ENCODE measurements at places on chromosomes 5 and 9.

GRCh38 chr5:56329652-56330051, 96.5 kb upstream of the ANKRD55 start:
- no peak for DNase-seq

DNA sequence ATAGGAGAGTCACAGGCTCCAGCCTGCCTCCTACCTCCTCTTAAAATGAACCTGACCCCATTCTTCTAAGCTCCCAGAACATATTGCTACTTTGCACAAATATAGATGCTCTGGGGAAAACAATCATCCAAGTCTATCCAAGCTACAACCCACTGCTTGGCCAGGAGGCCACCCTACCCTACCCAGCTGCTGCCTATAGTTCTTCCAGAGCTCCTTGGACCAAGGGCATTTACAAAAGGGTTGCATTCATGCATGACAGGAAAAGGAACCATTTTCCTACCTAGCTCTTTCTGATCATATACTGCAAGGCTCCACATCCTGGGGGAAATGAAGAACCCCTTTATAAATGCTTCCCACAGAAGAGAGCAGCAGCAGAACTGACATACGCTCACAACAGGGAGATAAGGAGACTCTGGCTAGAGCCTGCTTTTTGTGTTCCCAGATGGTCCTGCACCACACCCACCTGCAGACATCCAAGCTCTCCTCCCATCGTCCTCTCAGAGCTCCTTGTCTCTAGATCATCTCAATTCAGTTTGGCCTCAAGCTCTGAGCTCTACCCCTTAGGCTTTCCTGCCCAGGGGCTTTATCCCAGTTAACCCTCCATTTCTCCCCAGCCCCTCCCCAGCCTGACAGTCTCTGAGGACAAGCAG, 185.5 kb downstream of the SPOCK1 start:
- no peak for DNase-seq

- DNase-seq: no peak
Observed at GRCh38 chr5:77920359-77921058, 144.4 kb upstream of the TBCA start.

GRCh38 chr5:127793879-127794278, 90.7 kb downstream of the CCDC192 start:
- no peak for DNase-seq

GRCh38 chr5:29889051-29889450, 1304.4 kb upstream of the CDH6 start:
- no peak for DNase-seq

- DNase-seq: no peak
Observed at GRCh38 chr9:85533538-85533937, 208.2 kb downstream of the AGTPBP1 start.

DNA sequence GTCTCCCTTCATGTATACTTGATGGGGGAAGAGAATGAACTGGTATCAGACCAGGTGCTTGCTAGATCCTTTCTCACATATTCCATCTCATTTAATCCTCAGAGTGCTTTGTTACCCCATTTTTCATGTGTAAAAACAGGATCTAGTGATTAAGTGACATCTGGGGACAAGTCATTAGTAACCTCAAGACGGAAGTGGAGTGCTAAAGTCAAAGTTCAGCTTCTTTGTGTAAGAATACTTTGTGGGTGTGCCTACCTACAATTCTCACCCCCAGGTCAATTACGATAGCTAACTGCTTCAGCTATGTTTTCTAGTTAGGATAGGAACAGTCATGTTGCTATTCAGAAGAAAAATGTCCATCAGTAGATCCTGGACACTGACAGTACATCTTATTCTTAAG, 3.1 kb upstream of the FAM120AOS start:
- DNase-seq: no peak

DNA sequence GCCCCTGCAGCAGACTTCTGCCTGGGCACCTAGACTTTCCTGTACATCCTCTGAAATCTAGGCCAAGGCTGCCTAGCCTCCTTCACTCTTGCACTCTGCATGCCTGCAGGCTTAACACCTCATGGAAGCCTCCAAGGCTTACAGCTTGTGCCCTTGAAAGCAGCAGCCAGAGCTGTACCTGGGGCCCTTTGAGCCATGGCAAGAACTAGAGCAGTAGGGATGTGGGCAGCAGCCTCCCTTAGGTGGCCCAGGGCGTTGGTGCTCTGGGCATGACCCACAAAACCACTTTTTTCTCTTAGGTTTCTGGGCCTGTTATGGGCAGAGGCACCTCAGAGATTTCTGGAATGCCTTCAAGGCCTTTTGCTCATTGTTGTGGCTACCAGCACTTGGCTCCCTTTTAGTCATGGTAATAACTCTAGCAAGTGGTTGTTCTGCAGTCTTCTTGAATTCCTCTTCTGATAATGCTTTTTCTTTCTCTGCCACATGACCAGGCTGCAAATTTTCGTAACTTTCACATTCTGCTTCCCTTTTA, 606.2 kb downstream of the TLE4 start:
- no peak for DNase-seq

GRCh38 chr9:4494806-4495205, 4.5 kb downstream of the SLC1A1 start:
- no peak for DNase-seq

DNA sequence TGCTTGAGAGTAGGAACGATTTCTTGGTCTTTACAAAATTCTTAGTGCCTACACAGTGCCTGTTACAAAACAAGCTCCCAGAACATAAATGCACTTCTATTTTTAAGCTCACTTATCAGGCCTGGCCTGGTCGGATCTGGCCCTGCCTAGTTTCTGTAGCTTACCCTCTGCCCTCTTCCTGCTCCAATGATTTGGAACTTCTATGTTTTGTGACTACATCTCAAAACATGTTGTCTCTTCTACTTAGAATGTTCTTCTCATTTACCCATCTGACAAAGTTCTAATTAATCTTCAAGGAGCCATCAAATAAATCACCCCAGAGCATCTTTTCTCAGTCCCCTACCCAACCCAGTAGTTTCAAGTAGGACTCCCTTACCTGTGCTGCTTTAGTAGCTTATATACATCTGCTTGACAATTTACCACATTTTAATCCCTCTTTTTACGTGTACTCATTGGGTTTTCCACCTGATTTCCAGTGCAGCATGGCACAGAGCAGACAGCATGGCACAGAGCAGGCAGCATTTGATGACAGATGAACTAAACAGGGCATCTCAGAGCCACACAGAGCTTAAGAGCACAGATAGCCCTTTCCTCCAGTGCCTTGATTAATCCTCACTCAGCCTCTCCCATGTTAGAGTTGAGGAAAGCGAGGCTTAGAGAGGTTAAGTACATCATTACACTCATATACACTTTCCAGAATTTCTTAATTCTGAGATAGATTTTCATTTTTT, 171.9 kb downstream of the MAPKAP1 start:
- DNase-seq: no peak

DNA sequence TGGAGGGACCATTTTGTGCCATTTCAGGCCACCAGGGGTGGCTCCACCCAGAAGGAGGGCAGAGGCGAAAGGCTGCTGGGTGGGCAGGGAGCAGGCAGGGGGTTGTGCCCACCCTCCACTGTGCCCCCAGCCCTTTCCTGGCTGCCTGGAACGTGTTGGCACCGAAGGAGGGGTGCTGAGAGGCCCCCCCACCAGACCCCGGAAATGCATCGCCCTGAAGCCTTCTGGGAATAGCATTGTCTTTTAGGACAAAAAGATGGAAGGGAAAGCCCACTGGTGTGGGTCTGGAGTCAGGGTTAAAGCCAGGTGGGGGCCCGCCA, 5.1 kb downstream of the NOXA1 start:
- no peak for DNase-seq

GRCh38 chr9:136567651-136568287, 21.9 kb upstream of the NOTCH1 start:
- no peak for DNase-seq

GRCh38 chr5:180080486-180081280, 9.1 kb upstream of the RNF130 start:
- DNase-seq: no peak

DNA sequence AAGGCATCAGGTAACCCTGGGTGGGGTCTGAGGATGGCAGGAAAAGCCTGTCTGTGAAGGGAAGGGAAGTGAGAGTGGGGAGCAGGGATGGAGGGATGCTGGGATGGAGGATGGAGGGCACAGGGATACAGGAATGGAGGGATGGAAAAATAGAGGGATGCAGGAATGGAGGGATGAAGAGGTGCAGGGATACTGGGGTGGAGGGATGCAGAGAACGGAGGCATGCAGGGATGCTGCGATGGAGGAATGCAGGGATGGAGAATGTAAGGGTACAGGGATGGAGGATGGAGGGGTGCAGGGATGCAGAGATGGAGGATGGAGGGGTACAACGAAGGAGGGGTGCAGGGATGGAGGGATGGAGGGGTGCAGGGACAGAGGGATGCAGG, 9.1 kb downstream of the PTGES2 start:
- DNase-seq: no peak

DNA sequence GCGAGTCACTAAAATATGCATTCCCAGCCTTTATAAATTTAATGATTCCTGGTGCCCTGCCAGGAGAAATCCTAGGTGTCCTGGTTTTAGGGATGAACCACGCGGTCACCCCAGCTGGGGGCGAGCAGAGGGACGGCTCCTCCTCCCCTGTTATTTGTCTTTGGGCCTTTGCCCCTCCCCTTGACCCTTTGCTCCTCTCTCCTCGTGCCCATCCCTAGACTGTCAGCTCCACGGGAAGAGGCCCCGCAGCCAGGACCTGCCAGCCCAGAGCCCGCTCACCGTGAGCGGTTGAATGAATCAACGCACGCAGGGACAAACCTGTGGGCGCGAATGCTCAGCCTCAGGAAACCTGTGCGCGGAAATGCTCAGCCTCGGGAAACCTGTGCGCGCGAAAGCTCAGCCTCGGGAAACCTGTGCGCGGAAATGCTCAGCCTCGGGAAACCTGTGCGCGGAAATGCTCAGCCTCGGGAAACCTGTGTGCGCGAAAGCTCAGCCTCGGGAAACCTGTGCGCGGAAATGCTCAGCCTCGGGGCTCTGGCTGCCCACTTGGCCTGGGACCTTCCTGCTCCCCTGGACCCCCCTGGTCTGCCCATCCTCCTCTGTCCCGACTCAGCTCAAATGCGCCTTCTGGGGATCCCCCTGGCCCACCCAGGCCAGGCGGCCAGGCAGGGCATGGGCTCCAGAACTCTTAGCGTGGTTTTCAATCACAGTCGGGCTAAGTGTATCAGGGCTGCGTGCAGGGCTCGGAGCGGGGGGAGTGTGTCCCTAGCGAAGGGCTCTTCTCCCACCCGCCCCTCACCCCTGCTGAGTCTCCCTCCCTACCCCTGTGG, 140.5 kb upstream of the COL5A1 start:
- no peak for DNase-seq

DNA sequence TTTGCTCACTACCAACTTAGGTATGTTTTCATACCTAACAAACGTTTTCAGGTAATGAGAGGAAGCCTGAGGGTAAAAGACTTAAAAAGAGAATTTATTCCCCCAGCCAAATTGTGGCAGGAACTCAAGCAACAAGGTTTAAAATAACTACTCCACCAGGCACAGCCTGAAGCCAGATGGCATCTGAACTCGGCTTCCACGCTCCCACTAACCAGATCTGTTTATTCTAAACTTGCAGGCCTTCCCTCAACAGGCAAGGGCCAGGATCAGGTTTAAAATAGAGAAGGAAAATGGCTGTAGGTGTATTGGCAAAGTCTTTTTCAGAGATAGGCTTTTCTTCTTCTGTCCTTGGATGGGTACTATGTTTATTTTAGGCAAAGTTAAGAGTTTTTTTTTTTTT, 89.4 kb downstream of the OTULIN start:
- DNase-seq: no peak

DNA sequence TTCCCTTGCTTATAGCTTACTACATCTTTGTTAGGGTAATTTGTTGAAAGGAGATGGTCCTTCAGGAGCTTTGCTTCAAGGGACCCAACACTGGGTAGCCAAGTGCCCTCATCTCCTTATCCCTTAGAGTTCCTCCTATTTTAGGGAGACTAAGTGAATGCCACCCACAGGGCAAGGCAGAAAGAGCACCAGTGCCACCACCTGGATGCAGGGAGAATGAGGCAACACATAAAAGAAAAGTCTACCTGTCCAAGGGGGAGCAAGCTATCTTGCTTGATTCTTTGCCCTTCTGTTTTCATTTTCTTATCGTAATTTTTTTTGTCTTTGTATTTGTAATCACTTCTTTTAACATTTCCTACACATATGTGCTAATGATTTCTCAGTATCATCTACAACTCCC, 205.5 kb downstream of the NPR3 start:
- no peak for DNase-seq

GRCh38 chr5:177546258-177546741, 8.1 kb downstream of the FAM193B start:
- DNase-seq: no peak

DNA sequence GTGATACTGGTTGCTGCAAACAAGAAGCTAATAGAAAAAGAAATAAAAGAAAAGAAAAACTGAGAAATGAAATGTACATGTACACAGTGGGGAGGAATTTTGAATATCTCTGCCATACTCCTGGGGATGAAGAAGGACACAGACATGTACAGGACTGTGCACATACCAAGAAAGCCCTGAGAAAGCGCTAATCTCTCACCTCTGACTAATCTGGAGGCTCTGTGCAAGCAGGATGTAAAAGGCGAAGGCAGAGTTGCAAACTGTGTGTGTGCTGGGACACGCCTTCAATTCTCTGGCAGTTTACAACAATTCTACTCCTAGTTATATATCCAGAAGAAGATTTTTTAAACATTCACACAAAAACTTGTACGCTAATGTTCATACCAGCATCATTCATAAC, 211.4 kb downstream of the KIAA0825 start:
- DNase-seq: no peak

DNA sequence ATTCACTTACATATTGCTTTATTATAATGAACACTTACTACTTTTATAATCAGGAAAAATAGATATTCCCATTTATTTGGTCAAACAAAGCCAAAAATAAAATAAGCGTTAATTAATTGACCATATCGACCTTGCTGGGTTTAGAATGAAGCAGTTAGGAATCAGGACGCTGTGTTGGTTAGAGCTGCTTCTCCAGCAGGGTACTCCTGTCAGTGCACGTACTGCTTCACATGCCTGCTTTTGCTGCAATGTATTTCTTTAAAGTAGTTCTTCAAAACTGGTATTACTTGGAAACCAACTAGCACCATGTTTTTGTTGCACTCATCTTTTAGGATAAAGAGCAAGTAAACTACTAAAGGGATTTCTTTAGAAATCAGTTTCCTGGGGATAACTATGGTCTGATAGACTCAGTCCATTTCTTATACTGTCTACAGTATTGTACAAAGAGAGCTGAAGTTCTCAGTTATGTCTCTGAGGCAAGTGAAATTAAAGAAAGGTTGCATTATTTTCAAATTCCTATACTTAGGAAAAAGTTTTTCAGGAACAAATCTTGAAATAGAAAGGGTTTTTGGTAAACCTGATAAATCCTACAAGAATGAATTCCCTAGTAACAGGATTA, 6.8 kb upstream of the TRMO start:
- DNase-seq: no peak

DNA sequence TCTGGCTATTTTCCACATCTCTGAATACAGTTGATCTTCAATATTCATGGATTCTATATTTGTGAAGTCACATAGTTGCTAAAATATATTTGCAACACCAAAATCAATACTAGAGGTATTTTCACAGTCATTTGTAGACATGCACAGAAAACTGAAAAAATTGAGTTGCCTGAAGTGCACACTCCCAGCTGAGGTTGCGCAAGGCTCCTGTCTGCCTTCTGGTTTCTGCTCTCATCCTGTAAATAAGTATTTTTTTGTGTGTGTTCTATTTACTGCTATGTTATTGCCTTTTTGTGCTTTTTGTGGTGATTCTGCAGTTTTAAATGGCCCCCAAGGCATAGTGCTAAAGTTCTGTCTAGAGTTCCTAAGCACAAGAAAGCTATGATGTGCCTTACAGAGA, 371.1 kb upstream of the GRAMD2B start:
- DNase-seq: no peak

All from stimulated activated effector memory CD8-positive, alpha-beta T cell treated with anti-CD3 and anti-CD28 coated beads, Interleukin-12 subunit alpha, Interleukin-12 subunit beta, amount 100 ng/mL, for 72 hours (primary cell).